ENCODE measurements at places on chromosomes 7 and 10.
A peak's percentile ranks its signal among the peaks of the same experiment; 100 is the strongest.

- DNase-seq, result no peak
Observed at GRCh38 chr7:87318741-87319140, 26.7 kb upstream of the CROT start.

DNA sequence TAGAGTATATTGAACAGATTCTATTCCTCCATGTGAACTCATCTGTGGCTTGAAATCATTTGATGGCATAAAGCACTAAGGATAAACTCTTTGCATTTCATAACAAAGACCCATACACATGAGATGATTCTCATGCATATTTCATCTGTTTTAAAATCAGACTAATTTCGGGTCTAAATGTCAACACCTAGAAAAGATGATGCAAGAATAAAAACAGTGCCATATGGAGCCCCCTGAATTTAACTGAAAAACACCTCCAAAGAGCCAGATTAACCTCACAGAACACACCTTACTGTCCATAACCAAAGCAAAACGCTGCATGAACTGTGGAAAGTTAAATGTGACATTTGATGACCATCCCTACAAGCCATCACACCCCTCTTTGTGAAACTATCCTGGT, 59.7 kb downstream of the ELAPOR2 start:
- no peak for DNase-seq

GRCh38 chr7:103989785-103990767, 618 bp upstream of the RELN start:
- no peak for DNase-seq

DNA sequence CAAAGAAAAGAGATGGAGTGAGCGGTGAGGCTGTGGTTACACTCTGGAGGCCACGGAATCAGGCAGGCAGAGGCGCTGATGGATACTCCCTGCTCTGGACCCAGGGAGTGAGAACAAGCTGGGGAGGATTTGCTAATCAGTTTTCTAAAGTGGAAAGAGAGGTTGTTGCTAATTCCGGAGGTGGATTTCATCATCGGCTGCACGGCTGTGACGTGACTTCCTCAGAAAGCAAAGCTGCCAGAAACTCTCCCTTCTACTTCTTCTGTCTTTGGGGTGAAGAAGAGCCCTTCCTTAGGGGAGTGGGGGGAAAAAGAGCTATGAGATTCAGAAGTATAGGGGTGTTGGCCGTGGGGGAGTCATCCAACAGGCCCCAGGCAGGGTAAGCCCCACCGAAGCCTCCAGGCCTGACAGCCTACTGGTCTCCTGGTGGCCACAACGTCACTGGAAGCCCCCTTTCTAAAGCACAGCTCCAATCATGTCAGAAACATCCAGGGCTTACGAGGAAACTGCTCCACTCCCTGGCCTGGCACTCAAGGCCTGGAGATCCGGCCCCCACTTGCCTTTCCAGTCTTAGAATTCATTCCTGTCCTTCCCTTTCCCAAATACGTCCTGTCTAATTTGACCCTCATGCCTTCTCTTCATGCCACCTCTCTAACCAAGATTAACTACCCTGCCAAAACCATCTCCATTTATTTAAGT, 114.5 kb downstream of the HIP1 start:
- no peak for DNase-seq

GRCh38 chr7:66557214-66558200, 71.2 kb upstream of the KCTD7 start:
- DNase-seq, result peak; percentile 56

GRCh38 chr7:29946428-29947186, 43.0 kb downstream of the SCRN1 start:
- DNase-seq, result no peak

All from CD8-positive, alpha-beta memory T cell (primary cell).